Stimulated activated CD4-positive, alpha-beta T cell treated with anti-CD3 and anti-CD28 coated beads, Interleukin-12 subunit alpha, Interleukin-12 subunit beta, amount 100 ng/mL, for 24 hours (primary cell): ENCODE measurements at places on chromosomes 4 and X.

GRCh38 chr4:19293080-19293479, 958.6 kb upstream of the SLIT2 start:
- DNase-seq: no peak

- DNase-seq: no peak
These were observed 223.6 kb downstream of the MGST2 start for GRCh38 chr4:139889264-139889663.

DNA sequence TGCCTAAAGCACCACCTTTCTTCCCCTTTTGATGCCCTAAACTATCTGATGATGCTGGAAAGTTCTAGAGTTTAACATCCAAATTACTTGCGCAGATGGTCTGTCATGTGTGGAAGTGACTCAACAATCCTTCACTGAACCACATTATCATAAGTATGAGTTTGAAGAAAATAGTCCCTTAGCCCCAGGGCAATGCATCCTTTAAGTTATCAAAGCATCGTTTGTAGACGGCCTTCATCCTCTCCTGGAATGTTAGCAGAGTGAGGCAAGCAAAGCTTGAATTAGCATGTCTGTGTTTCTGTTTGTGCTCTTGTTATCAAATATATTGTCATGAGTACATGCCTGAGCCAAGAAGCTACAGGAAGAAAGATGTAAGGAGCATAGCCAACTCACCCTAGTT, 570.9 kb downstream of the MID1IP1 start:
- DNase-seq: no peak

GRCh38 chr4:27828843-27829242, 968.2 kb downstream of the STIM2 start:
- DNase-seq: no peak

- DNase-seq: no peak
These were observed 206.4 kb upstream of the SPRY1 start for GRCh38 chr4:123190176-123190575.

DNA sequence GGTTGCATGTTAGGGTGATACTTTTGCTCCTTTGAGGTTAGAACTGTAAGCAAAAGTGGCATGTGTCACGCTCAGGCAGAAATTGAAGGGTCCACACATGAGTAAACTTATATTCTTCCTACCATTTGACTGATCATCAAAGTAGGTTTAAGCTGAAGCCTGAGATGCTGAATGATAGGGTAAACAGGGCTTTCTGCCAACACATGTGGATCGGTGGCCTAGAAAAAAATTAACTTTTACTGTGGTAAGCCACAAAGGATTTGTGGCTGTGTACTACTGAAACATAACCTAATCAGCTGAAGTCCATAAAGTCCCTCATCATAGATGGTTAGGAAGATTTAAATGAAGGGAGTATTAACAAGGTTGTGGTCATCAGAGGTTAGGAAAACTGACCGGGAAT, 1070.1 kb downstream of the STPG2 start:
- no peak for DNase-seq

DNA sequence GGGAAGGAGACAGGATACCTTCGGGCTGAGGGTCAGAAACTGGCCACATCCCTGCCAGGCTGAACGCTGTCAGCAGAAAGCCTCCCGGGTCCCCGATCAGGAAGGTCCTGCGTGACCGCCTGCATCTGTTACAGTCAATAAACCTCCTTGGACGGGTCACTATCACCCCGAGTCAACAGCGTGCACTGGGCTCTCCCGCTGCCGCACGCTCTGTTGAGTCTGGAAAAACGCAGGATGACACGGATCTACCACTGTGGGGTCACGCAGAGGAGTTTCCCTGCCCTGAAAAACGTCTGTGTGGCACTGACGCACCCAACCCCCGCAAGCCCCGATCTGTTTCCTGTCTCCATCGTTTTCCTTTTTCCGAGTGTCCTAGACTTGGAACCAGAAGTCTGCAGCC, 12.1 kb downstream of the PPP2R3B start:
- no peak for DNase-seq

DNA sequence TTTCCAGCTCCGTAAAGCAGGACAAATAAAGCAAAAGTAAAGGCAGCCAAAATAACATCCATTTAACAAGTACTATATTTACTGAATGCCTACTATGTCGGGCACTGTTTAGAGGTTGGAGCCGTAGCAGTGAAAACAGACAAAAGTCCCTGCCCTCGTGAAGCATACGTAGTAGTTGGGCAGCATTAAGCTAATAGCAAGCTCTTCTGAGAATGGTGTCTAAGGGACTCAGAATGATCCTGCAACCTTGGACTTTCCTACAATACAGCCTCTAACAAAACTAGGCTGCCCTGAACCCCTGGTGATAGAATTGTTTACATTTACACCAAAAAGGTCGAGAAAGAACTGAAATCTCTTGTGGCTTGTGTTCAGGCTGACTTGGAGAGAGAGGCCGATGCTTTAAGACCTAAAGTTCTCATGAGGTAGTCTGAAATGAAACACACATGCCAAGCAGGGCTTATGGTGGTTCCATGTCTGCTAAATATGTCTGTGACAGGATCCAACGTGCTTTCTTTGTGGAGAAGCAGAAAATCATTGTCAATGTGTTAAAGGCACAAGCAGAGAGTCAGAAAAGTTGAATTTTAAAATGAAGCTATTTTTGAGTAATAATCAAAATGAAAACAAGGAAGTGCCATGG, 898 bp upstream of the PDGFC start:
- no peak for DNase-seq
